ENCODE measurements at places on chromosomes 6 and 20. TPM values are rescaled to one million over a fixed set of nuclear protein-coding genes. Genes with fewer than 3 reads are reported as not detected.

The TPD52L1 gene
- 64.3 TPM for polyA plus RNA-seq

The TOX2 gene
- 4.1 TPM for polyA plus RNA-seq

The MATN4 gene
- polyA plus RNA-seq = 0.45 TPM

DNA sequence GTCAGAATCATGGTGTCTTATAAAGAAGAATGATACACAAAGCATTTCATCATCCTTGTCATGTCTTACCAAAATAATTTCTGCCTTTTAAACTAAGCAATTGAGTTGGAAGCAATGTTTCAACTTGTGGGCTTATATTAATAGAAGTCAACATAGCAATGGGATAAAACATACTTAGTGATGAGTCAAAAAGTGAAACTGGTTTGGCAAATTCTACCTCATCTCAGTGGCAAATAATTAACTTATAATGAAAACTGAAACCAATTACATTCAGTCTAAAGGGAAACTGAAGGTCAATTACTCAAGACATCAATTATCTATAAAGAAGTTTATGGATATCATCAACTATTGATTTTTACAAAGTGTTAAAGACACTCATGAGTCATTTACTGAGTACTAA, 463.8 kb downstream of the BMP2 start:
- no peak for DNase-seq

DNA sequence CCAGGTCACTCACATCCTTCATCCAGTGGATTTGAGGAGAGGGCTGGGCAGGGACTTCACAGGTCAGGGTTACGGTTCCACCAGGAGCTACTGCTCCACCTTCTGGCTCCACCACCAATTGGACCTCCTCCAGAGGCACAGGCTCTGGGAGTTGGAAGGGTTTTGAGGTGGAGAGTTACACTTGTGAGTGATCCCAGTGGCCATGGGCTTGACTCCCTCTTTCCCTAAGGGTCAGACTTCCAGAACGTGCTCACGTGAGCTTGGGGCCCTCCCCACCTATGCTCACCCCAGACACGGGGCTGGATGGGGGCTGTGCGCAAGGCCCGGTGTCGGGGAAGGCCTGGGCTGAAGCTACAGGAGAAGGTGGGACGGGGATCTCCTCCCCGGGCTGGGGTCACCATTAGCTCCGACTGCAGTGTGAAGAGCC, 1.5 kb downstream of the AGER start:
- no peak for DNase-seq

- DNase-seq = no peak
Observed at GRCh38 chr20:33789109-33789857, 21.9 kb upstream of the CHMP4B start.

GRCh38 chr6:3368685-3369084, 88.2 kb downstream of the SLC22A23 start:
- no peak for DNase-seq

DNA sequence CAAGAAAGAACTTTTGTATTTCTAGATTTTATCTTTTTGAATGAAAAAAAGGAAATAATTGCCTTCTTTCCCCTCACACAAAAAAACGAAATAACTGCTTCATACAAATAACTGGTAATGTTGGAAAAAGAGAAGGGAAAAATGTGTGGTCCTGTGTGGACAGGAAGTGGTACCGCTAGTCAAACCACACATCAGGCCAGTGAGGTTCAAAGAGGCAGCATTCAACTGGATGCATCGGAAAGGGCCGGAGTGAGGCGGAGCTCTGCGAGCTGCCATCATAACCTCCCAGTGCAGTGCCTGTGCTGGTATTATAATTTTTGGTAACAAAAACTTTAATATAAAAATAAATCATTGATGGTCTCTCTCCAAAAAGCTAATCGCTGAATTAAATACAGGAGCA, 111.2 kb downstream of the IRF4 start:
- DNase-seq = no peak

GRCh38 chr6:112296122-112296521, 41.8 kb upstream of the LAMA4 start:
- DNase-seq = no peak

- DNase-seq = no peak
Observed at GRCh38 chr20:63408684-63409046, 47.5 kb upstream of the CHRNA4 start.

DNA sequence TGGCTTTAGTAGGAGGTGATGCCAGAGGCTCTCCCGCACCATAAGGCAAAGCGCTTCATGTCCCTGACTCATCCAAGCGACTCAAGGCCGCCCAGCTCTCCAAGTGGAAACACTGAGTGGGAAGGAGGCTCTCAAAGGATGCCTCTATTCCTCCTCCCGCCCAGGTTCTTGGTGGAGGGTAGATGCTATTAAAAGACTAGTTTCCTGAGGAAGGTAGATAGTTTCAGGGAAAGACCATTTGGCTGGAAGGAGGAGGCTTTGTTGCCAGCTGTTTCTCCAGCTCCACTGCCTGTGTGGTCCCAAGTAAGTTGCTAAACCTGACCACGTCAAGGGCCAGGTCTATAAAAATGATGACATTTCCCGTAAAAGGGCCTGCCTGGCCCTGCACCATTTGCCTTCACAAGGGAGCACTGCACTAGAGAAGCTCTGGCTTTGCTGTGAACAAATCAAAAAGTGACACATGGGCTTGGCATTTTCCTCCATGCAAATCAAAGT, 48.2 kb downstream of the GMDS start:
- DNase-seq = peak; percentile 43

GRCh38 chr6:134195985-134196384, 121.9 kb downstream of the SGK1 start:
- no peak for DNase-seq

GRCh38 chr20:61293951-61294350, 41.9 kb downstream of the CDH4 start:
- DNase-seq = no peak

GRCh38 chr20:24617080-24617432, 147.6 kb downstream of the SYNDIG1 start:
- no peak for DNase-seq
